ENCODE measurements at places on chromosomes 5 and 9.
A peak's percentile ranks its signal among the peaks of the same experiment; 100 is the strongest.

GRCh38 chr9:81650586-81651515 is 38.5 kb downstream of the TLE1 start:
- no peak for DNase-seq

GRCh38 chr9:119322184-119322583 is 47.1 kb downstream of the BRINP1 start:
- no peak for DNase-seq

DNA sequence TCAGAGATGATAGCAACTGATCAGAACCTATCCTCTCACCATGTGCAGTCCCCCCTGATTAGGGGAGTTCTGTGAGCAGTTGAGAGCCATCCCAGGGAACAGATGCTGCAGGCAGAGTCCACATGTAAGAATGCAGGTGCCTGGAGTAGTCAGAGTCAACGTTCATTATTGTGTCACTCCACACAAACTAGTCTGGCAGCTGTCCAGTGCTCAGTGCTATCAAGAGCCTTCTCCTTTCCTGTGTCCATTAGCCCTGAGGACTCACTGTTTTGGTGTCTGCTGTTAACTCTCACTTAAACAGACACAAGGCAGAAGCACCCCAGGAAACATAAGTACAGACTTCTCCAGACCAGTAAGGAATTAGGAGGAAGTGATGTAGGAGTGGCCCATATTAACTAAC is 2.5 kb downstream of the SH3TC2 start:
- peak; percentile 40 for DNase-seq

- no peak for DNase-seq
Observed at GRCh38 chr5:61666064-61666621, 334.1 kb downstream of the ZSWIM6 start.

DNA sequence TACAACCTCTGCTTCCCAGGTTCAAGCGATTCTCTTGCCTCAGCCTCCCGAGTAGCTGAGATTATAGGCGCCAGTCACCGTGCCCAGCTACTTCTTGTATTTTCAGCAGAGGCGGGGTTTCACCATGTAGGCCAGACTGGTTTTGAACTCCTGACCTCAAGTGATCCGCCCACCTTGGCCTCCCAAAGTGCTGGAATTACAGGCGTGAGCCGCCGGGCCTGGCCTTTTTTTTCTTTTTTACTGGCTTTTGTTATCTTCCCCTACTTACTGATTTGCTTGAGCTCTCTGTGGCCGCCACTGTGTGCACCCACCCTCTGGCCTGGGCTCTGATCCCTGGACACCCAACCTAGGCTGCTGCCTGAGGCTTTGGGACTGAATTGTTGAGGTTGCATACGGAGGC is 60.3 kb downstream of the ANKRD33B start:
- no peak for DNase-seq

DNA sequence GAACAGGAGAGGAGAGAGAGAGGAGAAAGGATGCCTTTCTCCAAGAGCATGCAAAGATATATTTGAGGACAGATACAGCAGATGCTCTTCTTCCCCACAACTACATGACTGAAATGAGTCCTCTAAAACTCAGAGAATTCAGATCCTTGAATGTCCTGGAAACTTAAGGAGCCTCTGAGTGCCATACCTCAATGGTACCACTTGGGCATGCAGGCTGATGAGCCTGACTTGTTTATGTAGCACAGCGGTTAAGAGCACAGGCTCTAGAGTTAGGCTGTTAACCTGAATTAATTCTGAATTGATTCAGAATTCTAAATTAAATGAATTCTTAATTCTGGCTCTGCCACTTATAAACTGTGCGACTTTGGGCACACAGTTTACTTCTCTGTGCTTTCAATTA is 5.7 kb downstream of the PLPPR1 start:
- no peak for DNase-seq

DNA sequence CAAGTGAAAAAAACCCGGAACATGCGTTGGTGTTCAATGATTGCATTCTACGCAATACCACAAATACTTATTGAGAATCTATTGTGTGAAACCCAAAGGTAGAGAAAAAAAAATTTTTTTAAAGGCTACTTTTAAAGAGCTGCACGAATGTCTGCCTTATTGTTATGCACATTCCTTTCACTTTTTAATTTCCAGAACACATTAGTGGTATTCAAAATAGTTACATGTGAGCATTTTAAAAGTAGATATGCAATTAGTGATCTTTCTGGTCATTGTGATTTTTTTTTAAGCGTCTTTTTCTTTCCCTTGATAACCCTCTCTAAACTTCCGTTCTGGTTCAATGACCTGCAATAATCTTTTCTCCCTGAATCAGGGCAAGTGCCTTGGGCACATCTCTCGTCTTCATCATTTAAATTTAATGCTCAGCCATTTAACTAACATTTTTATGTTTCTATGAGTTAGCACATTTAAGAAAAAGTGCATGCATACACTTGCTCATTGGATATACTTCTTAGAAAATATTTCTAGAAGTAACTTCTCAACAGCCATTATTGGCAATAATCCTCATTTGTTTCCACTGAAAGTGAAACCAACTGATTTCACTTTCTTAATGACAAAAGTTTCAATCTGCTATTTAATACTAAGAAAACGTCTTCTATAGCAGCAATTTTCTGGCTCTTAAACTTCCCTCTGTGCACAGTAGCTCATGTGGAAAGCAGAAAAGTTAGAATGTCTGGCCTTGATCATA is 80.3 kb downstream of the CDH6 start:
- DNase-seq, result no peak

DNA sequence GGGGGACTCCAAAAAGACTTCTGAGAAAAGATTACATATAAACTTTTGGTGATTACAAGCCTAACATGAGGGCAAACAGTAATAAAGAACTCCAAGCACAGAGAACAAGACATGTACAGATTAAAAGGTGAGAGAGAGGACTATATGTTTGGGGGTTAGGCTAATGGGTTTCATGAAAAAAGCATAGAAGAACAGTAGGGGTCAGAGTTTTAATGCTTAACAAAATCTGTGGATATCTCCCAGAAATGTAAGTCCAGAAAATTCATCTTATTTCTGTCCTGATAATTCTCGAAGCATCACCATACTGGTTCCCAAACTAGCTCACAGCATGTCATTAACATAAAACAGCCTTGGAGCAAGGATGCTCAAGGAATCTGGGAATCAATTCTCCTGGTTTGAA is 137.2 kb downstream of the ARRDC3 start:
- DNase-seq, result no peak

- DNase-seq, result no peak
Observed at GRCh38 chr5:29061381-29061780, 2023.0 kb upstream of the CDH9 start.

GRCh38 chr5:160030631-160031377 is 21.9 kb downstream of the TTC1 start:
- DNase-seq, result no peak

GRCh38 chr9:31210978-31211570 is 1173.4 kb upstream of the ACO1 start:
- DNase-seq, result no peak

DNA sequence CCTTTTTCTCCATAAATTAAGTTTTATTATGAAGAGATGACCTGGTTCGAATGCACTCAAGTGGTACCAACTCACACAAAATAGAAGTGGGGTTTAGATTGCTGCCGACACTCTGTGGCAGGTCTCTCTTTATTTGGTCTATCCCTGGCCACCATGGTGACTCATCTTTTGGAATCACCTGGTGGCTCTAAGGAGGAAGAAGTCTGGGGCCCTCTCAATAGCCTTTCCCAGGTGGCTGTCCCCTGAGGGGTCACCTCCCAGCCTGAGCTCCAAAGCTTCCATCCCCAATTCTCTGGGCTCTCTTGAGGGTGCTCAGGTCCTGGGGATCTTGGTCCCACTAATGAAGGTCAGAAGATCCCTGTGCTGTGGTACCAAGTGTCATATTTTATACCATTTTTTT is 136.8 kb downstream of the MVB12B start:
- no peak for DNase-seq

GRCh38 chr5:164002628-164003027 is 497.2 kb downstream of the MAT2B start:
- no peak for DNase-seq

DNA sequence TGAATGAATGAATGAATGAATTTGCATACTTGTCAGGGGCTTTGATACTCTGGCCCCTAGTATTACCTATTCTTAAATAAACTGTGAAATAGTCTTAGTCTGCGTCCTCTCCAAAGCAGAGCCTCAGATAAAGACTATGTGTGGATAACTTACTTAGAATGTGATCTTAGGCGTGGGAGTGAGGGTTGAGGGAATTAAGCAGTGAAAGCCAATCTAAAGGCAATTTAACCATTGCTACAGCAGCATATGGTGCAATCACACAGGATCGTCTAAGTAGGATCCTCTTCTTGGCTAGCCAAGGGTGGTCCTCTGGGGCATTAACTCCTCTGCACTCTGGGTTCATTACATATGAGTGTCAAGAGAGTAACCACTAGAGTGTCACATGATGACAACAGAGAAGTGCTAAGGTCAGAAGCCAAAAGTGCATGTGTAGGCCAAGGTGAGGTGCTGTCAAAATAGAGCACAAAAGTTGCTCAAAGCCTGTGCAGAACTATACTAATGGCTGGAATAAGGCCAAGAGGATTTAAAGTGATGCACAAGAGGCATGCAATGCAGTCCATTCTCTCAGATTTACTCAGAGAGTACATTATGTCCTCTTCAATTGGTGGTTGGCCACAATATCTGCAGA is 274.4 kb upstream of the SEMA6A start:
- DNase-seq, result no peak

DNA sequence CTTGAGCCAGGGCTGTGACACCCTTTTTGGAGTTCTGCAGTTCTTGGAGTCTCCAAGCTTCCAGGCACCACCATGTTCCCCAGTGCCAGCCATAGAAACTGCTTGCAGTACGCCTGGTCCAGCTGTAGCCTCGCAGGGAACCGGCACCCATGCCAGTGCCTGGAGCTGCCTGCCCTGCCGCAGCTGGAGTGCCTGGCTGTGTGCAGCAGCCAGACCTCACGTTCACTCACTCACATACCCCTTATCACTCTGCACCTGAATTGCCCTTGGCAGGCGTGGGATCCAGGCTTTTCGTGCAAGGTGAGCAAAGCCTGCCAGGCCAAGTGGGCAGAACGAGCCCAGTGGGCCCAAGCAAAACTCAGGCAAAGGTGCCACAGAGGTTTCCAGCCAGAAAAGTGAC is 77.8 kb upstream of the SHB start:
- no peak for DNase-seq

GRCh38 chr9:24939109-24939850 is 393.6 kb upstream of the IZUMO3 start:
- no peak for DNase-seq

DNA sequence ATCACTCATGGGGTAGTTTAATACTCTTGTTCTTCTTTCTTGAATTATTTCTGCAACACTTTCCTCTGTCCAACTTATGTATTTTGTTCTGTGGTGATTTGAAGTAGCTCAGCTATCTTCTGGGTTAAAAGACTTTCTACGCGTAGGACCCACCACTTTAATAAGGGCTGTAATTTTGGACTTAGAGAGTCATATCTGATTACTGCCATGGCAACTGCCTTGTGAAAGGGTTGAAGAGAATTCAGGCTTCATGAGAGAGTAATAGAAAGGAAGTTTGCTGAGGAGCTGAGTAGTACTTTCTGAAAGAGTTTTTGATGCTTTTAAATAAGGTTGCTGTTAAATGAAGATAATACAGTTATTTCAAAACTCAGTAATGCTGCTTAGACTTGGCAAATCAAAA is 89.5 kb downstream of the TLE4 start:
- DNase-seq, result no peak

DNA sequence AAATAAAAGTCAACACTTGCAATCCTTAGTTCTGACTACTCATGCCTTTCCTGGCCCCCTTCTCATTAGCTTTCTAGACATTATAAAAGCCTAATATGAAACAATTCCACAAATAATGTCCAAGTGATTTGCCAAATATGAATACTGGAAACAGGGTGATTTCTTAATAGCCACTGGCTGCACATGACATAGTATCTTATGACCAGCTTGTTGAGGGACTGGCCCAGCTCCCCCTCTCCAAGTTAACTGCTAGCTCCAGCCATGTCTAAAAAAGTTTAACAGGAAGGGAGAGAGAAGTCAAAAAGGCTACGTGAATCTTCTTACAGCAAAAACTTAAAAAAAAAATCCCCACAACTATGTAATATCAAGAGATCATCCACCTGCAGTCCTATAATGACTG is 1.5 kb downstream of the CERT1 start:
- DNase-seq, result no peak

- no peak for DNase-seq
Observed at GRCh38 chr5:97088774-97089148, 53.6 kb downstream of the LIX1 start.
